ENCODE measurements at places on chromosomes 1 and 21.

GRCh38 chr1:53270873-53271272 lies 32.6 kb upstream of the MAGOH start:
- DNase-seq: no peak

- no peak for DNase-seq
Measured at GRCh38 chr1:42784946-42785693, at the start of gene TMEM269. Gene TMEM269 (plus strand): TSS chr1:42784991. CDS start chr1:42789894, 4,903 bp downstream.

- DNase-seq: no peak
Measured at GRCh38 chr1:24438423-24438901, 22.9 kb downstream of the NIPAL3 start.

DNA sequence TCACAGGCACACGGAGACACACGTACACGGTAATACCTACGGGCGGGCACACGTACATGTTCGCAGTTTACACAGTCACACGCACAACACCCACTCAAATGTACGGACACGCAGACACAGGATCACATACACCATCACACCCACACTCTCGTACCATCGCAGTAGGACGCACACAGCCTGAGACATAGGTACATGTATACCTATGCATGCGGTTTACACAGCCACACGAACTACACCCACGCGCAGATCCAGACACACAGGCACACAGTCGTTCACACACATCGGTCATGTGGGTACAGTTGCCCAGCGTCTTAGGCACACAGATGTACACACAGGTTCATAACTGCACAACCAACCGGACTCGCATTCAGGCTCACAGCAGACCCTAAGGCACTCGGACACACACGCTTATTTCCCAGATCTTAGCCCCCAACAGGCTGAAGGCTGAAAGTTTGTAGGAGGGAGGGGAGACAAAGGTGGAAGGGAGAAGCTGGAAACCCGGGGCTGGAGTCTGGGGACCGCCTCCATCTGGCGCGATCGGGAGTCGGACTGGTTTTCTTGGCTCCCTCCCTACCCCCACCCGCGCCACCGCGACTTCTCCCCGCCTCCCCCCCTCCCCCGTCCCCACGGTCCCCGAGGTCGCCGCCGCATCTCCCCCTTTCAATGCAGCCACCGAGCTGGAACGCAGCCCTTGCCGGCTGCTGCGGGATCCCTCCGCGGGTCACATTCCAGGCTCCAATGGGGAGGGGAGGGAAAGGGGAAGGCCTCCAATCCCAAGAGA lies 51.9 kb upstream of the SYNC start:
- no peak for DNase-seq

DNA sequence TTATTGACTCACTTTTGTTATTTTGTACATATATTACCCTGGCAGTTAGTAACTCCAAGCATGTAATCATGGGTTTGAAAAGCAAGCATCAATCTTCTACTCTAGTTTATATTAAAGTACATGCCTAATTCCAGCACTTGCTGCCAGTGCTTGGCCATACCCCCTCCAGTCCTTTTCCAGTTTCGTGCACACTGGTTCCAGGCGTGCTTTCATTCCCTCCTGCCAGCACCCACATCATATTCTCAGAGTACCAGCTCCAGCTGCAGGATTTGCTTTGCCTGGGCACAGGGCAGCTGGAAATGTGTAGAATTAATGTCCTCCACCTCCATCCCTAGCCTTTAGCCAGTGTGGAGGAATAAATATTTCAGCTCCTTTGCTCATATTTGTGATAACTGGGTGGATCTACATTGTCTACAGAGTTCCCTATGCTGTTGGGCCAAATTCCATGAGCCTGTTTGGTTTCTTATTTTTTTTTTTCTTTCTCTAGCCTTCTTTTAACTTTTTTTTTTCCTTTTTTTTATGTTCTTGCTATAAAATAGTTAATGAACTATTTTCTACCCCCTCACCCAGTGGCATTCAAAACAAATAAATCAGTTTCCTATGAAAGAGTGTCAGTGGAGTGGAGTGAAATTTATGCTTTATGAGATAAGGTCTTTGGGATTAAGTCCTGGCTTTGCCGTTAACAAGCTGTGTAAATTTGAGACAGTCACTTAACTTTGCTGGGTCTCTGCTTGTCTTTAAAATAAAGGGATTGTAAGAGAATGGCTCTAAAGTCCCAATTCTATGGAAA lies 2.6 kb upstream of the GNG12 start:
- no peak for DNase-seq

GRCh38 chr21:37917612-37918011 lies 1.4 kb upstream of the KCNJ6 start:
- no peak for DNase-seq

DNA sequence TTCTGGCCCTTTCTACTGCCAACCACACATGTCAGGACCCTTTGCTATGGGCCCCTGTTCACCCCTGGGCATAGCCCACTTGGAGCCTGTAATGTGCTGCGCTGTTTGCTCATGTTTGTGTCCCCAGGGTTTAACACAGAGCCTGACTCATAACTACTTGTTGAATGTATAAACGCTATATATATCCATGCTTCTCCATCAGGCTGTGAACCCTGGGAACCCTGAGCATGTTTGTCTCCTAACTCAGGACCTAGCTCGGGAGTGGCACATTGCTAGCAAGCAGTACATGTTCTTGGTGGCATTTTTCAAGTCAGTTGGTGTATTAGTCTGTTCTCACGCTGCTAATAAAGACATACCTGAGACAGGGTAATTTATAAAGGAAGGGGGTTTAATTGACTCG lies 8.0 kb downstream of the OLFML3 start:
- DNase-seq: no peak

GRCh38 chr1:203776636-203777035 lies 11.7 kb downstream of the LAX1 start:
- DNase-seq: no peak

DNA sequence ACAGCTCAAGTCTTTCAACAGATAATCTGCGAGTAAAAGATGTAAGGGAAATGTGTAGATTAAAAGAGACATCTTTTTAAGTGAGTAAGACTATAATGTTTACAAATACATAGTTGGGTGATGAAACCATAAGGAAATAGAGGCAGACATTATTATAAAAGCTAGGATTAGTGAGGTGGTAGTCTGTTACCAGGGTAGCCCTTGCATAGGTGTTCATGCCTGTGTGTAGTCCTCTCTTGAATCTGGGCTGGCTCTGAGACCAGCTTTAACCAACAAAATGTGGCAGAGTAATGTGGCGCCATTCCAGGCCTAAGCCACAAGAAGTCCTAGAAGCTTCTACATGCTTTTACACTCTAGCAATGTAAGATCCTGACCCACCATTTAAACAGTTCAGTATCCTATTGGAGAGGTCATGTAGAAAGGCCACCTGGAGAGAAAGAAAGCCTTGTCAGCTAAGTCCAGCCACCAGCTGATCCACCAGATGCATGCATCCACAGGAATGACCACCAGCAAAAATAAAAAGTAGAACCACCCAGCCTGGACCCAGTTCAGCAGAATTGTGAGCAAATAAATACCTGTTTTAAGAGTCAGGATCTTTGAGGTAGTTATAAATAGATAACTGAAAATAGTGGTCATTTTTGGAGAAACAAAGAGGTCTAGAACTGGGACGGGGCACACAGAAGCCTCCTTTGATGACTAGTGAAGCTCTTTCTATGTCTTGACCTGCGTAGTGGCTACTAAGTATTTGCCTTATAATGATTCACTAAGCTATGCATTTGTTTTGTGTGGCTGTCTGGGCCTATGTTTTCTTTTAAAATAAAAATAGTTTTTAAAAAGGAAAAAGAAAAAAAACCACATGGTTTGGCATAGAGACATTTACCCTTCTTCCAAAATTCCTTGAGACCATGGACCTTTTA lies 8.1 kb downstream of the NIBAN1 start:
- no peak for DNase-seq

DNA sequence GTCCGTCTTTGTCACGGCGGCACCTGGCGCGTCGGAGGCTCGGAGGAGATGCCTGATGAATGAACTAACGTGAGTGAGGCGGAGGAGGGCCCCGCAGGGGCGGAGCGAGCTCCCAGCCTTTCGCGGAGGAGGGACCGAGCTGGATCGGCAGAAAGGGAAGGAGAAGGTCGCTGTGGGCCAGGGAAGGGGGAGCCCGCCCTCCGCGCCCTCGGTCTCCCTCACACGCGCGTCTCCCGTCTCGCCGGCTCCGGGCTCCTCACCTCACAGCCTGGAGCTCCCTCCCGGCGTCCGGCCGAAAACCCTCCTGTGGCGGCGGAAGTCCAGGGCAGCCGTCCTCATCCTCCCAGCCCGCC lies 519 bp downstream of the ZNF496 start:
- peak; percentile 85 for DNase-seq

DNA sequence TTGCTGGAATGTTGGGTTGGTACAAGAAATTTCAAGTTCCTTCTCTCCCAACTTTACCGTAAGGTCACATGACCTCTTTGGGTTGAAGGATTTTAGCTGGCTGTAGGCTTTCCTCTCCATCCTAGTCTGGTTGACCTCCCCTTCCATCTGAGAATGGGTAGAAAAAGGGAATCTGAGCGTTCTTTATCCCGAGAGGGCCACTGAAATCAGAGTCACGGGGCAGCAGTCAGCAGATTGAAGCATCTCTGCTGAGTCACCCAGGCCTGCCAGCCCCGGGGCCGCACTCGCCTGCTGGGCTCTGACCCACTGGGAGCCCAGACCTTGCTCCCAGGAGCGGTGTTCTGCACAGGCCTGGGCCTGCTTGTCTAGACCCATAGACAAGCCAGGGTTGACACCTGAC lies 31.0 kb downstream of the TMCC2 start:
- no peak for DNase-seq

DNA sequence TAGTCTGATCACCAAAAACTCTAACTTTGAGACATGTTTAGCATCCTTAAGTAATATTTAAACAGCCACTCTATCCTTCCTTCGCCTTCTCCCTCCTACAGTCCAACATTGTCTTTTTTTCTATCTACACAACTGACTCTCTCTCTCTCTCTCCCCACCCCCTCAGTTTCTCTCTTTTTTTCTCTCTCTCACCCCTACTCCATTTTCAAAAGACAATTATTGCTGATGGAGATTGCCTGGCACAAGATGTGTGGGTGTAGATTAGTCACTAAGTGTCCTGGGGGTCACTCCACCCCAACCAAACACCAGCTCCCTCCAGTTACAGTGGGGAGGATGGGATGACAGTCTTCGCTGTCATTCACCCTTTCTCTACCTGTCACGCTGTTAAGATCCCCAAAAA lies 94.5 kb upstream of the NFIA start:
- DNase-seq: no peak

GRCh38 chr1:76471536-76471935 lies 395.7 kb upstream of the ST6GALNAC5 start:
- no peak for DNase-seq

GRCh38 chr1:197725044-197725443 lies 50.2 kb downstream of the DENND1B start:
- no peak for DNase-seq

- no peak for DNase-seq
Measured at GRCh38 chr21:29121759-29122158, 8.7 kb upstream of the MAP3K7CL start.

DNA sequence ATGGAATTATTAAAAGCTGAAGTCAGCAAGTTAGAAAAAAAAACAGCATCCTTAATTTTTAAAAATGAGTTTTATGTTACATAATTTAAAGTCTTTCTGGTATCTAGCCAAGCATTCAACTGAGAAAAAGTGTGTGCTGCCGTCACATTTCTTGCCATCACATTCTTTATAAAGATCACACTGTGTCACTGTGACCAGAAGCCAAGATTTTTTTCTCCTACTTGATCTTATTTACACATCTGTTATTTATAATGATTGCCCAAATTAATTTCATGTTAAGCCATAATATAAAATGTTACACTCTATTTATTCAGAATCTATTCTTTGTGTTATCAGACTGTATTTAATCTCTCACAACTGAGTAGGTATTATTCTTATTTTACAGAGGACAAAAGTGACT lies 1603.7 kb downstream of the PLA2G4A start:
- DNase-seq: no peak

- DNase-seq: no peak
Measured at GRCh38 chr1:200207711-200208126, 180.2 kb downstream of the NR5A2 start.

- DNase-seq: no peak
Measured at GRCh38 chr1:185600641-185601040, 133.6 kb upstream of the HMCN1 start.

Measured in NCI-H1436 (cell line).